ENCODE measurements at places on chromosomes 11 and 22.

- DNase-seq, result no peak
Measured at GRCh38 chr22:30196880-30197336, 49.7 kb downstream of the LIF start.

DNA sequence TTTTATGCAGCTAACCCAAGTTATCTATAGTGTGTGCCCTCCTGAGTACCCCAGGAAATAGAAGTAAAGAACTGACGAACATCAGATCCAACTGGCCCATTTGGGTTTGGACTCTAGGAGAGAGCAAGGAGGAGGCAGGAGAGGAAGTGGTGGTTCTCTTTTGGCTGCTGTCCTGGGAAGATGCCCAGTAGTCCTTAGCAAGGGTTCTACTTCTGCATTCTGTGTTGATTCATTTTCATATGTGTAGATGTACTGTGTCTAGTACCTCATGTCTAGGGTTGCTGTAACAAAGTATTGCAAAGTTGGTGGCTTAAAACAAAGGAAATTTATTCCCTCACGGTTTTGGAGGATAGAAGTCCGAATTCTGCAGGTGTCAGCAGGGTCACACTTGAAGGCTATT is 6.6 kb upstream of the MMP27 start:
- DNase-seq, result no peak

DNA sequence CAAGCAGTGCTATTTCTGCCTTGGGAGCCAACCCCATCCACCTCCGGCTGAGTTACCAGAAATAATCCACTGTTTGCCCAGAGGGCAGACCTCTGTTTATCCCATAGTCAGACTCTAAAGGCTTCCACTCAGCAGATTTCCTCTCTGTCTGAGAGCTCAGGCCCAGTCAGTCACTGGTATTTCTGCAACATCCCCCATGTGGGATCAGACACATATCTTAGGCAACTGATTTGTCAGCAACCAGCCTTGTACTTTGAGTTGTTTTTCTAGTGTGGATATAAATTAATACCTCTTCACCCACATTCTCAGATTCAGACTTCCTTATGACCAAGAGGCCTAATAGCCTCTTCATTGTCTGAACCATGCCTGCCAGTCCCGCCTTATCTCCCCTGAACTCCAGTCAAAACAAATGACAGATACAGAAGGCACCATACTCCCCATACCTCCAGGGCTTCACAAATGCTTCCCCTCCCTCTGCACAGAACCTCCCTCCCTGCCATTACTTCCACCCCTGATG is 193.6 kb downstream of the FAM76B start:
- DNase-seq, result no peak

DNA sequence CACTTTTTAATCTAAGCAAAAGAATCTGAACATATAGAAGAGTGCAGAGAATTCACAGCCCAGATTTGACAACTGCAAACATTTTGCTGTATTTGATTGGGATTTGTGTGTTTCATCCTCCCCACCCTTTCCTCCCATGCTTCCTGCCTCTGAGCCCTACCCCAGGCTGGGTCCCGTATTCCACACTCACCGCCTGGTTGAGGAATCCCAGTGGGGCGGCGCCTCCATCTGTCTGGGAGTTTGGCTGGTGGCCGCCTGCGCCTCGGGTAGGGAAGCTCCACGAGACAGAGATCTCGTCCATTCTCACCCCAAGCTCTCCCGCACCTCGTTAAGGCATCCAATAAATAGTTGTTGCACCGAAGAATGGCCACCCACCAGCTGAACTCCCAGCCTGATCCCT is 105.9 kb upstream of the SLC22A12 start:
- DNase-seq, result no peak

GRCh38 chr22:17841836-17842235 is 67.6 kb upstream of the BID start:
- no peak for DNase-seq
